ENCODE measurements at places on chromosomes 2 and 18. TPM values are rescaled to one million over a fixed set of nuclear protein-coding genes. Genes with fewer than 3 reads are reported as not detected.

GRCh38 chr18:42583283-42583731, 532.2 kb downstream of the RIT2 start:
- no peak for DNase-seq
- H3K4me1 ChIP-seq, result no peaks in the 10 kb centered on the region
- no peak overlapping the region for H3K4me3 ChIP-seq
- H3K36me3 ChIP-seq, result no peaks in the 10 kb centered on the region
- no peaks in the 10 kb centered on the region for H3K27me3 ChIP-seq

GRCh38 chr2:149134335-149134923, 95.9 kb downstream of the LYPD6B start:
- no peaks in the 10 kb centered on the region for H3K27me3 ChIP-seq
- H3K36me3 ChIP-seq, result no peaks in the 10 kb centered on the region
- H3K4me3 ChIP-seq, result no peak overlapping the region

DNA sequence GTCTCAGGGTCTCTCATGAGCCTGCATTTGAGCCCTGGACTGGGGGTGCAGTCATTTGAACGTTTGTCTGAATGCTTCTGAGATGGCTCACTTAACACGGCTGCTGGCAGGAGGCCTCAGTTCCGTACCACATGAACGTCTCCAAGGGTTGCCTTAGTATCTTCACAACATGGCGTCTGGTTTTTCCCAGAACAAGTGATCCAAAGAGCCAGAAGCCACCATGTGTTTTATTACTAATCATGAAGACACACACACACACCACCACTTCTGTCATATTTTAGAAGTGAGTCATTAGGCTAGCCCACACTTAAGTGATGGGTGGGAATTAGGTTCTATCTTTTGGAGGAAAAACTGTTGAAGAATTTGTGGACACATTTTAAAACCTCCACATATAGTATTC, 15.0 kb upstream of the MYO1B start:
- no peaks in the 10 kb centered on the region for H3K36me3 ChIP-seq
- no peaks in the 10 kb centered on the region for H3K4me1 ChIP-seq
- H3K27ac ChIP-seq, result no peak overlapping the region

DNA sequence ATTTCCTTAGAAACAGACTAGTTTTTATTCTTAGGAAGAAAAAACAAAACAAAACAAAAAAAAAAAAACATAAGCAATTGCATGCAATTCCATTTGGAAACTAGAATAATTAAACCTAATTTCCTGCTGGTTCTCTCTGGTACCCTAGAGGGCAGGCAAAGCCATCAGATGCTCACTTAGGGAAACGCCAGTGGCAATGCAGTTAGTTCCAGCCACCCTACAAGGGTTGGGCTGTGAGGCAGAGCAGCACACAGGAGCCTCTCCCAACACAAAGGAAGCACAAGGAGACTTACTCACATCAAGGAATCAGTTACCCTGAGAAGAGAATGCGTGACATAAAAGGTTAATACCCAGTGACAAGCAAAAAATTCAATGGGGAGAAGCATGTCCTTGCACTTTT, 28.8 kb downstream of the CCDC93 start:
- H3K4me1 ChIP-seq, result peaks cover 10% of the 10 kb centered on the region
- no peak overlapping the region for H3K27ac ChIP-seq
- peaks cover 100% of the 10 kb centered on the region for H3K36me3 ChIP-seq
- DNase-seq, result no peak
- H3K4me3 ChIP-seq, result no peak overlapping the region

DNA sequence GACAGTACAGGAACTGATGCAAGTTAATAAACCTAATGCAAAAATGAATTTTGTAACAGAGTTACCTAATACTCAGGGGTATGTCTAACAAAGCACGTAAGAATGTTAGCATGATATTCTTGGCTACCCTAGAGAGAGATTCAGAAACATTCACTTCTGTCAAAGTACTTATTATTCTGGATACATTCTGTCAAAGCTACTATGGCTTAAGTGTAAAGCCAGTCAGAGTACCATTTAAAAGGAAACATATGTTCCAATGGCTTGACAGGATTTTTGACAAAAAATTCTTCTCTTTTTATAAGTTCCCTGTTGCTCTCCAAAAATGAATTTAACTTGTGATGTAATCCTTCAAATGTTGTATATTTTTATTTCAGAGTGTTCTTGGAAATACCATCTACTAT, 85.5 kb downstream of the PIGN start:
- no peak for DNase-seq
- H3K36me3 ChIP-seq, result peaks cover 50% of the 10 kb centered on the region
- H3K4me3 ChIP-seq, result no peak overlapping the region
- H3K27me3 ChIP-seq, result no peaks in the 10 kb centered on the region
- no peak overlapping the region for H3K27ac ChIP-seq

DNA sequence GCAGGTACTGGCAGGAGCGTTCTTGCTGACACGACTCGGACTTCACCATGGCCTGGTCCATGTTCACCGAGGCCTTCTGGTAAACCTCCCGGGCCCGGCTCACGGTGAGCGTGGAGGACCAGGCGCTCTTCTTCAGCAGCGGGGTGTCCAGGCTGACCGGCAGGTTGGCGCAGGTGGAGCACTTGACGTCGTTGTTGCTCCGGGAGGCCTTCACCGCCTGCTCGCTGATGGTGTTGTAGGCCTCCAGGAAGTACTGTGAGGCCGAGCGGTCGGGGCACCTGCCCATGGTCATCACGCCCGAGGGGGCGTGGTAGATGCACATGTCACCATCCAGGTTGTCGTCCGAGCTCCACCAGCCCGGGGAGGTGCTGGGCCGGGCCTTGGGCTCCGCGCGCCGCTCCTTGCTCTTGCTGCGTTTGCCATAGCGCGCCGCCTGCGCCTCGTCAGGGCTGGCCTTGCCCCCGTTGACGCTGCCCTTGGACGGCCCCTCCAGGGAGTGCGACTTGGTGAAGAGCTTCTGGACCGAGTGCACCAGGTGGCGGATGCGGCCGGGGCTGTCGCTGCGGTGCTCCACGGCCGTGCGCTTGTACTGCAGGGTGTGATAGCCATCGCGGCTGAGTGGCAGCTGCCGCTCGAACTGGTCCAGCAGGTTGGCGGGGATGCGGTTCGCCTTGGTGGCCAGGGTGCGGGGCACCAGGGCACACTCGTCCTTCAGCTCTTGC, 429.3 kb downstream of the TGIF1 start:
- H3K36me3 ChIP-seq, result no peaks in the 10 kb centered on the region
- H3K27ac ChIP-seq, result no peak overlapping the region
- no peak for DNase-seq
- peaks cover 23% of the 10 kb centered on the region for H3K27me3 ChIP-seq
- H3K4me3 ChIP-seq, result no peak overlapping the region

GRCh38 chr2:98924038-98924830, 11.8 kb downstream of the CRACDL start:
- DNase-seq, result no peak
- H3K27ac ChIP-seq, result no peak overlapping the region
- no peak overlapping the region for H3K4me3 ChIP-seq
- H3K36me3 ChIP-seq, result no peaks in the 10 kb centered on the region

DNA sequence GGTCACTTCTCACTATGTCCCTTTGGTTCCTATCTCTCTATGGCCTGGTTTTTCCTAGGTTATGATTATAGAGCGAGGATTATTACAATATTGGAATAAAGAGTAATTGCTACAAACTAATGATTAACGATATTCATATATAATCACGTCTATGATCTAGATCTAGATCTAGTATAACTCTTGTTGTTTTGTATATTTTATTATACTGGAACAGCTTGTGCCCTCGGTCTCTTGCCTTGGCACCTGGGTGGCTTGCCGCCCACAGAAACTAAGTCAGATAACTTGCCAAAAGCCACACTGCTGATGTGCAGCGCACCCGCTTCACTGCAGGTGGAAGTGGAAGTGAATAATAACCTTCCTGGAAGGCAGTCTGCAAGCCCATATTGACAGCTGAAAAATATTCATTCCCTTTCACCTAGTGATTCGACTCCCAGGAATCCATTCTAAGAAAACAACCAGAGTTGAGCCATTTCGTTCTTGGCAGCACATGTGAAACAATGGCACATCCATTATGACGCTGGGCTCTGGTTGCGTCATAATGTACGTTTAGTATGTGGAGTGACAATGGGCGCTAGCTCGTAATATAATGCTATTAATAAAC, 725 bp upstream of the ANKRD53 start:
- no peaks in the 10 kb centered on the region for H3K27me3 ChIP-seq
- H3K4me3 ChIP-seq, result peak overlapping the region; percentile 54
- peaks cover 27% of the 10 kb centered on the region for H3K4me1 ChIP-seq
- H3K27ac ChIP-seq, result no peak overlapping the region
- peak; percentile 79 for DNase-seq

- peaks cover 18% of the 10 kb centered on the region for H3K27me3 ChIP-seq
- H3K4me1 ChIP-seq, result no peaks in the 10 kb centered on the region
- no peak overlapping the region for H3K27ac ChIP-seq
- DNase-seq, result no peak
Observed at GRCh38 chr18:63477968-63478367, 1.2 kb downstream of the SERPINB5 start.

- H3K27ac ChIP-seq, result no peak overlapping the region
- H3K4me3 ChIP-seq, result no peak overlapping the region
- H3K27me3 ChIP-seq, result no peaks in the 10 kb centered on the region
- H3K36me3 ChIP-seq, result no peaks in the 10 kb centered on the region
- DNase-seq, result no peak
- no peaks in the 10 kb centered on the region for H3K4me1 ChIP-seq
Observed at GRCh38 chr2:14717131-14717530, 84.6 kb downstream of the LRATD1 start.

- no peak for DNase-seq
- no peak overlapping the region for H3K4me3 ChIP-seq
- H3K27me3 ChIP-seq, result no peaks in the 10 kb centered on the region
- no peaks in the 10 kb centered on the region for H3K36me3 ChIP-seq
Observed at GRCh38 chr18:10442551-10442971, 11.9 kb upstream of the APCDD1 start.

GRCh38 chr18:74068296-74068695, 79.3 kb downstream of the FBXO15 start:
- no peak for DNase-seq
- H3K4me3 ChIP-seq, result no peak overlapping the region
- H3K27ac ChIP-seq, result no peak overlapping the region

Gene MYO5B
- total RNA-seq, result 0.74 TPM

Gene VSNL1
- total RNA-seq, result not detected

Gene TSHZ1
- total RNA-seq, result 23.8 TPM

Gene IFIH1
- total RNA-seq, result 53.8 TPM

Gene TGFA
- total RNA-seq, result 18.3 TPM

Data from spleen (tissue), 13 donors.